Coronary artery (tissue), 2 donors: ENCODE measurements at places on chromosomes 1 and 21.

- DNase-seq = no peak
Measured at GRCh38 chr1:226404063-226404903, 3.6 kb downstream of the PARP1 start.

GRCh38 chr1:205577874-205578658 lies 53.7 kb downstream of the ELK4 start:
- DNase-seq = peak; percentile 47

GRCh38 chr1:54064299-54064698 lies 10.9 kb downstream of the TCEANC2 start:
- no peak for DNase-seq

GRCh38 chr1:183993132-183993531 lies 44.4 kb downstream of the COLGALT2 start:
- DNase-seq = no peak

DNA sequence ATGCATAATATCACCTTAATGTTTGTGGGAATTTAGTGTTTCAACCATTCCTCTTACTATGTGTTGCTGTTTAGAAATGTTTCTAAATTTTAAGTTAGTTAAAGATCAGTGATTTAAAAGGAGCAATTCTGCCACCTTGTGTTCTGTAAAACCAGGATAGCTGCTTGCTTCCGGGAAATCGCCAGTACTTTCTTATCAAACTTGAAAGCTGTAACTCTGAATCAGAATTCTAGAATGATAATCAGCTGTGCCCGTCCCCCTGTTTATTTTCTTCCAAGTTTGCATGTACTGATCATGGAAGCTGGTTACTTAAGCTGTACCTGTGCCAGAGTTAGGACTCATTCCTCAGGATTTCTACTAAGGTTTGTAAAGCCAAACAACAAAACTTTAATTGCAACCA lies 656.4 kb downstream of the LTN1 start:
- no peak for DNase-seq

DNA sequence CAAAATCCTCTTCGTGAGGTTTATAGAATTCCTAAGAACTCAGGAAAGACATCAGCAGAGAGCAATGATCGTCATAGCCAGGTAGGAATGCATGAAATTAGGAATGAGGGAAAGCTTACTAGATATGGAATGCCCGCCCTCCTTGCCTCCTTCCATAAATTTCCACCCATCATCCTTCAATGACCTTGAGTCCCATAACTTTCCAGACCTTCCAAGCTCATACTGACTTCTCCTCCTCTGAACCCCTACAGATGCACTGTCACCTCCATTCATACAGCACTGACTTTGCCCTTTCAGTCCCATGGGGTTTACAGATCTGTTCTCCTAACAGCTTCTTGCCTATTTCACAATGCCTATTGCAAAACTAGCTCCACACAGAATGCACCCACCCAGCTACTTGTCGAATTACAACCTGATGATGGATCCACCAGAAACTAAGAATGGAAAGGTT lies 23.8 kb upstream of the PPP1R15B start:
- DNase-seq = no peak

DNA sequence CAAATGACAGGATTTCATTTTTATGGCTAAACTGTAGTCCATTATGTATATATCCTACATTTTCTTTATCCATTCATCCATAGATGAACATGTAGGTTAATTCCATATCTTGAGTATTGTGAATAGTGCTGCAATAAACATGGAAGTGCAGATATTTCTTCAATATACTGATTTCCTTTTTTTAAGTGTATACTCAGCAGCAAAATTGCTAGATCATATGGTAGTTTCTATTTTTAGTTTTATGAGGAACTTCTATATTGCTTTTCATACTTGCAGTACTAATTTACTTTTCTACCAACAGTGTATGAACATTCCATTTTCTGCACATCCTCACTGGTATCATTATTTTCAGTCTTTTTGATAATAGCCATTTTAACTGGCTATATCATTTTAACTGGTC lies 30.1 kb downstream of the OR10J5 start:
- DNase-seq = no peak

DNA sequence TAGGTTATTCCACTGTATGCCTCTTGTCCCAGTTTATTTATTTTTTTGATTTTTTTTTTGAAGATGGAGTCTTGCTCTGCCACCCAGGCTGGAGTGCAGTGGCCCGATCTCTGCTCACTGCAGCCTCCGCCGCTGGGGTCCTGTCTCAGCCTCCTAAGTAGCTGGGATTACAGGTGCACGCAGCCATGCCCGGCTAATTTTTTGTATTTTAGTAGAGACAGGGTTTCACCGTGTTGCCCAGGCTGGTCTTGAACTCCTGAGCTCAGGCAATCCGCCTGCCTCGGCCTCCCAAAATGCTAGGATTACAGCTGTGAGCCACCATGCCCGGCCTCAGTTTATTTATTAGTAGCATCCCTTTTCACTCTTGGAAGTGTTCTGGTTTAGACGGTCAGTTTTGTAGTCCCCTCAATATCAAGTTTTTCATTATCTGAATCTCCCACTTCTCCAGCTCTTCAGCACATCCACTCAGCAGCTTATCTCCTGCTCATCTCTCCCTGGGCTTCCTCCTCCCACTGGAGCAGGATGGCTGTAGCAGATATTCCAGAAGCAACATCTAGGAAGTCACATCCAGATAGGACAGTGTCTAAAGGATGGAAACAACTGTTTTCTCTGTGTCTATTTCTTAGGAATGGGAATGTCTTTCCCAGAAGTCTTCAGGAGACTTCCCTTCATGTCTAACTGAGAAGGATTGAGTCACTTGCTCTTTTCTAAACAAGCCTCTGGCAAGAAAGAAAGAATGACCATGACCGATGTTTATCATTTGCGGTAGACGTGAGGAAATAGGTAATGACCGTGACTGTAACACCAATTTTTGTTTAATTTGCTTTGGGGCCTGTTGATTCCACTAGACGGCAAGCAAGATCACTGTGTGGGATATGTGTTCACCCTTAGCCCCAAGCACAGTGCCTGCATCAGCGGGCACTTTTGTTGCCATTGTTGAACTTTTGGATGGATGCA lies 14.4 kb downstream of the CCDC190 start:
- no peak for DNase-seq

GRCh38 chr1:221779771-221780170 lies 37.9 kb upstream of the DUSP10 start:
- DNase-seq = no peak

- DNase-seq = no peak
Measured at GRCh38 chr1:219931033-219931432, 2.7 kb upstream of the SLC30A10 start.

DNA sequence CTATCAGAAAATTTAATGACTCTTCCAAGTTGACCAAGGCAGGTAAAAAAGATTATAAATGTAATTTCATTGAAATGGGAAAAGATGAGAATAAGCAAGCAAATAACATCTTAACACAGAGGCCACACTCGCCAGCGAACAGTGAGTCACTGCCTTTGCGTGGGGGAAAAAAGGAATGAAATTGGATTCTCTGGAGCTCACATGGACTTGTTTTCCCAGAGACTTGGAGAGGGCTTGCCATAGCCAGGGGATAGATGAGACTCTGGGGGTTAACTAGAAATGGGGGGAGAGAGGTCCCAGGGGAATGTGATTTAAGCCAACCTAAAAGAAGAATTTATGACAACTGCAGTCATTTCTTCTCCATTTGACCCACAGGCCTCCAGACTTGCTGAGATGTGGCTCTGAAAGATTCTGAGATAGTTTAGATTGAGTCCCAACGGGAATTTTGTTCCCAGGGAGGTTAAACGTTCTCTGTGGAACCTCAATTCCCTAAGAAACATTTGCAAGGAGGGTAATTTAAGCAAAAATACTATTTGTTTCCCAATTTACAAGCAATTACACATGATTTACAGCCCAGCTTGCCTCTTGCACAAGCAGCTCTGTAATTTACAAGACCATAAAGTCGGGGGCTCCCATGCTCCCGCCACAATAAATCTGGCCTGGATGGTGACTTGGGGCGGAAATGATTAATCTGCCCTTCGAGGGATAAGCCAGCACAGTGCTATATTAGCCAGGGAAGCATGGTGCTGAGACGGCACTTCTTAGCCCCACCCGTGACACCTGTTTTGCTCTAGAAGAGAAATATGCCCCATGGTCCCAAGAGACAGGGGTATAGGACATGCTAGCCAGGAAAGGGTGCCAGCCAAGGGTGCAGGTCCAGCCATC lies 68.8 kb downstream of the GRIK3 start:
- DNase-seq = no peak

DNA sequence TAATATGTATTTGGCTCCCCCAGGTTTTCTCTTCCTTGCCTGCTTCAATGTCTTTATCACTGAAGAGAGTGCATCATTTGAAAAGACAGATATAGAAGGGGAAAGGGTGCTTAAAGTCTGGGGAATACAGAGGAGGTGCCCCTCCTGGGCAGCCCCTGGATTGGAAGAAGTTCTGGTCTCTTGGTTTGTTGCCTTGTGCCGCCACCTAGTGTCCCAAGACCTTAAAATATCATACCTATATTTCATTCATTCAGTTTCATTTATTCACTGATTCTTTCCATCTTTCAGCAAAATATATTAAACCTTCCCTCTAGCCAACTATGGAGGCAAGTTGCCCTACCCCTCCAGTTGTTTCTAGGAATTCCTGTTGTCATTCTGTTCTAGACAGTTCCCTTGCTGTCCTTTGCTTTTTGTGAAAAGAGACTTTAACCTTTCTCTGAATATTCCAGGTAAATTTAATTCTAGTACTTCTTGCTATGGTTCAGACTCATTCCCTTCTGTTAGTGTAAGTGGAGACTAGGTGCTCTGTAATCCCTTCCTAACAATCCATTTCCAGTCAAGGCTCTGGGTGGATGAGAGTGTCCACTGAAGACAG lies 56.1 kb downstream of the MEF2D start:
- no peak for DNase-seq

GRCh38 chr1:205746757-205747412 lies 3.1 kb downstream of the NUCKS1 start:
- no peak for DNase-seq

DNA sequence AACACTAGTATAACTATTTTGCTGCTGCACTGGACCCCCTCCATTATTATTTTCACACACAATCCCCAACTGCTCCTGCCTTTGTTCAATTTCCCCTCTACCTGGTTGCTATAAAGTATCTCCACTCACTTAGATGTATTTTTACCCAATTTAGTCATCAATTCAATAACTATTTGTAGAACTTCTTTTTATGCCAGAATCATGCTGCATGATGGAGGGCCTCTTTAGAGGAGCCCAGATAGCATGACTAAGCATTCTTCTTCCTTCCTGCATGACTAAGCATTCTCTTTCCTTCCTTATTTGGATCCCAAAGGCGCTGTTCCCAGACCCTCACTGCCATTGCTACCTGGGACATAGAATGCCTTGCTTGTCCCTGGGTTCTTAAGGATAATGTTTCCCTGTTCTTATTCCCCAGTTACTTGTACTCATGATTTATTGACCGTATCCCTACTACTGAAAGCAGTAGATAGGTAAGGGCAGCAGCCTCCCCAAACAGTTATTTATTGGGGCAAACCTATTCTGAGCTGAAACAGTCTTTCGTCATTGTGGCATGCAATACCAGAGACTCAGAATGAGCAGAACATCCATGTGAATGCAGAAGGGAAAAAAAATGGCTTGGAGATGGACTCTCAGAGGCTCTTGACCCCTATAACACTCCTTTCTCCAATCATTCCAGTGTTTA lies 89.3 kb upstream of the AKT3 start:
- DNase-seq = no peak

DNA sequence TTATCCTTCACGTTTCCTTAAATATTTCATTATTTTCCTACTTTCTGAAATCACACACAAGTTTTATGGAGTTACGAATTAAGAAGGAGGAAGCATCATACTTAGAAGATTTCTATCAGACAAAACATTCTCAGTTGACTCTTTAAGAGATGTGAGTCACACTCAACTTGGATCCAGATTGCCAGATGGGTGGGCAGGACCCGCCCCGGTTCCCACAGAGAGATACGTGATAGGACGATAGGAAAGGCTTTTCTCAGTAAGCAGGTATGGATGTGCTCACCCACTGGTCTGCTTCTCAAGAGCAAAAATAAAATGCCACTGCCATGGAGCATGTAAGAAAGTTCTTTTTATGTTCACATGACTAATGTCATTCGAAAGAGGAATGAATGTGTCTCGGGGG lies 392.6 kb downstream of the MRPL39 start:
- DNase-seq = no peak

DNA sequence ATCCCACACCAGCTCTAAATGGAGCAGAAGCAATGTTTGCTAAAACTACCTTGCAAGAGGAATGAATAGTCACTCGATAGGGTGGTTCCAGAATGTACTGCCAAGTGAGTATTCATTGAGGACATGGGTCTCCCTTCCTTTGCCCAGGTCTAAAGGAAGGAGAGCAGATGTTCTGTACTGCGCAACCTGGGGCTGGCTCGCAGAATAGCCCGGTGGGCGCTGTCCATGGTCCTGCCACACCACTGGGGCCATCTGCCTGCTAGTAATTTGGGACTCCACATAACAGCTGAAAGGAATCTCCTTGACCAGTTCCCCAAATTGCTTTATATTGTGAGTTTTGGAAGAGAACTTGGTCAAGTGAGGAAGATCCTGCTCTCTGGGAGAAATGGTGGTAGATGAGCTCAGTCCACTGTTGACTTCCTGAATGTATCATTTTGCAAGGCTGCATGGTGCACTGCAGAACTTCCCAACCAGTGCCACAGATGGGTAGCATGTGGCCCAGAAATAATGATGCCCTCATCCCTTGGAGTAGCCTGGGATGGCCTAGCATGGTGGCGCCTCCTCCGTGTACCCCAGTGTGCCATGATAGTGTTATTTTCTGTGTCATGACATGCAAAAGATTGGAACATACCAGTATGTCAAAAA lies 5.7 kb downstream of the SLC6A17 start:
- no peak for DNase-seq

- DNase-seq = no peak
Measured at GRCh38 chr1:112558634-112559033, 49.9 kb downstream of the WNT2B start.

DNA sequence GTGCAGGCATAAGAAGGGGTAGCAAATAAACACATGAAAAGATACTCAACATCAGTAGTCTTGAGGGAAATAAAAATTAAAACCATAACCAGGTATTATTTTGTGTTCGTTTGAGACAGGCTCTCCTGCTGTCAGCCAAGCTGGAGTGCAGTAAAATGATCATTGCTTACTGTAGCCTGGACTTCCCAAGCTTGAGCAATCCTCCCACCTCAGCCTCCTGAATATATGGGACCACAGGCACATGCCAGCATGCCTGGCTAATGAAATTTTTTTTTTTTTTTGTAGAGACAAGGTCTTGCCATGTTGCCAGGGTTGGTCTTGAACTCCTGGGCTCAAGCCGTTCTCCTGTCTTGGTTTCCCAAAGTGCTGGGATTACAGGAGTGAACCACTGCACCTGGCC lies 108.0 kb downstream of the DNM3 start:
- no peak for DNase-seq
